ENCODE measurements at places on chromosomes 11 and 22. TPM values are rescaled to one million over a fixed set of nuclear protein-coding genes. Genes with fewer than 3 reads are reported as not detected.

- no peak for DNase-seq
These were observed 70.2 kb upstream of the KIRREL3 start for GRCh38 chr11:127070808-127071207.

- no peak for DNase-seq
These were observed 190.9 kb downstream of the KIRREL3 start for GRCh38 chr11:126809514-126810289.

GRCh38 chr11:7347611-7348431 is 96.1 kb downstream of the SYT9 start:
- no peak for DNase-seq

GRCh38 chr22:24232124-24232523 is 12.8 kb downstream of the GGT5 start:
- DNase-seq = no peak

Gene P2RY6
- total RNA-seq = 0.44 TPM
